ENCODE measurements at places on chromosomes 4 and X.

GRCh38 chr4:7166237-7166636 lies 26.1 kb upstream of the SORCS2 start:
- no peak for DNase-seq

GRCh38 chr4:335515-335914 lies 2.1 kb upstream of the ZNF141 start:
- DNase-seq: no peak

GRCh38 chr4:42152507-42153504 lies at the start of gene BEND4:
Gene BEND4 (minus strand): TSS chr4:42152655. CDS start chr4:42152143, 512 bp downstream.
- no peak for DNase-seq

DNA sequence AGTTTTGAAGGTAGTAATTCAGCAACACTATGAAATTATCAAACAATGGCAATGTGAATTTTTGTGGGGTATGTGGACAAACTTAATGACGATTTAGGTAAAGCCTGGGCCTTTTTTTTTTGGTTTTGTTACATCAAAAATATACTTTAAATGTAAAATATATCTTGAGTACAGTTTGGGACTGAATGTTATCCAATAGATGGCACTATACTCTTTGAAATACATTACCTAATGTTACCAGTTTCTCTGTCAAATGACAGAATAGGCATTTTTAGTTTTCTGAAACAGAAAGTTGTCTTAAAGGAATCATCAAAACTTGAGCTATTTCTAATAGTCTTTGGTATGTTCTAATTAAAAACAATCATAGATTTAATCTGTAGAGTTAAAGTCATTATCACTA lies 1651.9 kb downstream of the C4orf33 start:
- DNase-seq: peak; percentile 2

- peak; percentile 42 for DNase-seq
These were observed at the start of gene EXOC1L for GRCh38 chr4:55819634-55820033. Gene EXOC1L (plus strand): TSS chr4:55819790. CDS start chr4:55820027, 237 bp downstream.

GRCh38 chr4:101265816-101266172 lies 81.5 kb downstream of the PPP3CA start:
- no peak for DNase-seq

- no peak for DNase-seq
These were observed 911 bp upstream of the ELK1 start for GRCh38 chrX:47651043-47651905.

DNA sequence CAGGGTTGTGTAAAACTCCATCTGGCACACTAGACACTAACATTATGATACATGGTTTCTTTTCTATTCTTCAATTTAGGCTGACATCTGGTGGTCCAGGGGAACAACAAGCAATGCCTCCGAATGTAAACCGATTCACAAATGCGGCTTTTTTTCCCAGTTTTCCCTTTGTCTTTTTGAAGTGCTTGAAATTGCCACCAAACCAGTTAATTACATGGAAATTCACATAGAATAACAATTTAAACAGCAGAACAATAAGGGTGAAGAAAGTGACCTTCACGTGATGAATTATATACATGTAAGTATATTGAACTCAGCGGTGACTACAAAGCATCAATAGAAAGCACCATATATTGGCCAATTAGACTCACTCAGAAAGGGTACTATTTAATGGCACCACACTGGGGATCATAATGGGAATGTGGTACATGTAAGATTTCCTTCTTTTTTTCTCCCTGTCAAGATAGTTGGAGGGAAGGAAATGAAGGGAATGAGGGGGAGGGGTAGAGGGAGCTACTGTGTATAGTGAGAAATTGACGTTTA lies 103.9 kb downstream of the MMRN1 start:
- DNase-seq: no peak
